Activated naive CD8-positive, alpha-beta T cell treated with anti-CD3 and anti-CD28 coated beads, Interleukin-2, amount 10 ng/mL, durations not matched to agents 7 days and 5 days (primary cell): ENCODE measurements at places on chromosomes 12 and 14. TPM values are rescaled to one million over a fixed set of nuclear protein-coding genes. Genes with fewer than 3 reads are reported as not detected.
A peak's percentile ranks its signal among the peaks of the same experiment; 100 is the strongest.

DNA sequence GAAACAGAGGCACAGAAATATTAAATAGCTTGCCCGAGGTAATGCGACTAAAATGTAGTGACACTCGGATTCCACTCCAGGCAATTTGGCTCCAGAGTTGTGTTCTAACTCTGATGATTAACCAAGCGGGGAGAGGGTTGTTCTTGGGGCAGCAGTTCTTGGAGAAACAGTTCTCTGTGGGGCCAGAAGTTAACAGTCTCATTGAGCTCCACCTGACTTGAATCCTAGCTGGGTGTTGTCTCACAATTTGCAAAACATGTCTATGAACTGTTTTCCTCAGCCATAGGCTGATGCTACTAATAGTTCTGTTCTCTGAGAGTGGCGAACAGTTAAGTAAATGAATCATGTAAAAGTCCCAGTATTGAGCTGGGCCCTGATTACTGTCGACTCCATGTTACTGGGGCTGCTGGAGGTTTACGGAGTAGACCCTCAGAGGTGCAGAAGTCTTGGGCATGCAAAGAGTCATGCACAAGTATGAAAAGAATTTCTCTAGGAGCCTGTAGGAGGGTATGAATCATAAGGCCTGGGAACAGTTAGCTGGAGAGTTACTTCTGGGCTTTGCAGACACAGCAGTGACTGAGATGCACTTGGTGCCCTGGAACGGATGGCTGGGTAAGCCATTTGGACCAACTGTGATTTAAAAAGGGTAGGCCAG lies 15.4 kb upstream of the NIN start:
- no peak for DNase-seq

GRCh38 chr14:64195199-64195598 lies 99.0 kb downstream of the ESR2 start:
- no peak for DNase-seq

- DNase-seq, result no peak
These were observed 9.5 kb downstream of the CEP290 start for GRCh38 chr12:88132392-88132791.

DNA sequence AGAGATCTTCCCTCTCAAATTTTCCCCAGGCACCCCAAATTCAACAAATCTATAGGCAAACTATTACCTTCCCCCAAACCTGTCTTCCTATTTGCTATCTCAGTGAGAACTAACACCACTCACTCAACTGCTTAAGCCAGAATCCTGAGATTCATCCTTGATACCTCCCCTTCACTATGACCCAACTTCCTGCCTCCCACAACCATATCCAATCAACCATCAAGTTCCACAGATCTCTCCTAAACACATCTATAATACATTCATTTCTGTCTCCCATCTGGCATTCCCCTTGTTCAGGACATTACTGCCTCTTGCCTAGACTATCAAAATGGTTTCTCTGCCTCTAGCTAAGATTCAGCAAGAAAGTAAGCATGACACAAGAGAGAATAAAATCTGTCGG lies 21.3 kb downstream of the YAF2 start:
- DNase-seq, result no peak

DNA sequence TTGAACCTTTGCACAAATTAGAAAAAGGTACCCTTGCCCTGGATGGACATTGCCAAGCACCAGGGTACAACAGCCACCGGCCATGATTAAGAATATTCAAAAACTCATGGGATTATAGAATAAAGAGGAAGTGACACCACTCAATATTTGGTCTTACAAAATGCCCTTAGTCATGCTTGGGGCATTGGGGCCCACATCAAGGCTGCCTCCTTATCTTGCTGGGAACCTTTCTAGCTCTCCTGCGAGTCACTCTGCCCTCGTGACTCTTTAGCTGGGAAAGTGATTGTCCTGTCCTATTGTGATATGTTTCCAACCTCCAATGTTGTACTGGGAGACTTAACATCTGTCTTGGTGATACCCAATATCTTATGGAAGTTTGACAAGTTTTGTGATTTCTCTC lies 57.8 kb downstream of the GTF2A1 start:
- no peak for DNase-seq

DNA sequence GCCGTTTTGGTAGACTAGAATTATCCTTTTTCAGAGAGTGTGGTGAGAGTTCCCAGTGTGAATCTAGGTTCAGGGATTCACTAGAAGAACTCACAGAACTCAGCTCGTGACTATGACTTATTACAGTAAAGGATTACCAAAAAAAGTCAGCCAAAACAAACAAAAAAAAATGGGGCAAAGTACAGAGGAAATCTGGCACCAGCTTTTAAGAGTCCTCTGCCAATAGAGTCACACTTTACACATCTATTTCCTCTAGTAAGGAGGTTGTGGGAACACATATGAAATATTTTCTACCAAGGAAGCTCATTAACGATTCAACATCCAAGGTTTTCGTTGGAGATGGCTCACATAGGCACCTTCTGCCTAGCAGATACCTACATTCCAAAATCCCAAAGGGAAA lies 28.2 kb downstream of the TSPAN19 start:
- DNase-seq, result no peak

GRCh38 chr14:29648045-29648444 lies 279.6 kb downstream of the PRKD1 start:
- no peak for DNase-seq

GRCh38 chr14:86288336-86288735 lies 758.4 kb downstream of the FLRT2 start:
- DNase-seq, result no peak

GRCh38 chr14:56328021-56328420 lies 209.8 kb downstream of the PELI2 start:
- DNase-seq, result no peak

GRCh38 chr14:72722201-72722785 lies 171.6 kb downstream of the DPF3 start:
- no peak for DNase-seq

- DNase-seq, result no peak
These were observed 3.4 kb downstream of the SSPN start for GRCh38 chr12:26198742-26199141.

DNA sequence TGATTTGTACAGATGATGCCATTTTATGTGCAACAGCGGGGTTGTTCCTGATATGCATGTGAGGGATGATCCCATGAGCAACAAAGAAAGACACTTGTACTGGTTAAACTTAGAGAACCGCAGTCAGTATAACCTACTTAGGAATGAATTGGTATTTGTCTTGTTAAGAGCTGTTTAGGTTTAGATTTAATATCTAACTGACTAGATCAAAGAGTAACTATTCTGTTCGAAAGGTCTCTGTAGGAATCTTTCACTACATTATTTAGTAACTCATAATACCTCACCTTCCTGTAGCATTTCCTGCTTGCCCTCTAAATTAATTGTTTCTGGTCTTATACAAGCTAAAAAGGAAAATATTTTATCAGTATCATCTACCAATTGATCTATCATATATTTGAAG lies 350.4 kb downstream of the TRHDE start:
- no peak for DNase-seq

DNA sequence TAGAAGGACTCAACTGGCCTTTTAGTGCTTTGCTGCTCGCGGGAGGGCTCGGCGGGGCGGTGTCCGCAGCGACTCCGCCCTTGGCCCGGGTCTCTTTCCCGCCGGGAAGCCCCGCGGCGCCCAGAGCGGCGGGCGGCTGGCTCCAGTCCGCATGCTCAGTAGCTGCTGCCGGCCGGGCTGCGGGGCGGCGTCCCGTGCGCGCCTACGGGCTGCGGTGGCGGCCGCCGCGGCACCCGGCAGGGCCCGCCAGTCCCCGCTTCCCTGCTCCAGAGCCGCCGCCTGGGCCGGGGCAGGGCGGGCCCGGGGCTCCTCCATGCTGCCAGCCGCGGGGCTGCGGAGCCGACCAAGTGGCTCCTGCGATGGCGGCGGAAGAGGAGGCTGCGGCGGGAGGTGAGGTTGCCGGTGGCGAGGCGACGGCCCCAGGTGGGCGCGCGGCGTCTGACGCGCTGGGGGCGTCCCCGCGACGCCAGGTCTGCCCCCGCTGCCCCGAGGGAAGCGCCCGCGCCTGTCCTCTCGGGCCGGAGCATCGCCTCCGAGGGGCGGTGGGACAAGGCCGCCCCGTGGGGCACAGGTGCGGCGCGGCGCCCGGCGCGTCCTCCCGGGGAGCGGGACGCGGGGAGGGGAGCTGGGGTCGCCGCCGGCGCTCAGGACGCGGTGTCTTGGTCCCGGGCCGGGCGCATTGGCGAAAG lies at the start of gene BMAL2:
Gene BMAL2 (plus strand): TSS at position 123 of the 689 bp plus-strand sequence. CDS start 237 bp downstream, at position 360.
- peak; percentile 76 for DNase-seq

DNA sequence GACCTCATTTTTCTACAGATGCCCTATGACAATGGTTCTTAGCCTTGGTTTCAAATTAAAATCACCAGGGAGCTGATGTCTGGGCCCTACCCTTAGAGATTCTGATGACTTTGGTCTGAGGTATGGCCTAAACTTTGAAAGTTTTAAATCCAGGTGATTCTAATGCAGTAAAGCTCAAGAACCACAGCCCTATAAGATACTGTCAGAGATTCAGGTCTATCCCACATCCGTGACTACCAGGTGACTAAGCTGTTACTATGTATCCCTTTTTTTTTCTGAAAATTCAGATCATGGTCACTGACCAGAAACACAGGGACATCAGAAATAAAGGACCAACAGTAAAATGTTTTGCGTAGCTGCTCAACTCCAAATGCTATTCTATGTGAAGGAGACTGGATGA lies 148.8 kb upstream of the BMP4 start:
- DNase-seq, result no peak

DNA sequence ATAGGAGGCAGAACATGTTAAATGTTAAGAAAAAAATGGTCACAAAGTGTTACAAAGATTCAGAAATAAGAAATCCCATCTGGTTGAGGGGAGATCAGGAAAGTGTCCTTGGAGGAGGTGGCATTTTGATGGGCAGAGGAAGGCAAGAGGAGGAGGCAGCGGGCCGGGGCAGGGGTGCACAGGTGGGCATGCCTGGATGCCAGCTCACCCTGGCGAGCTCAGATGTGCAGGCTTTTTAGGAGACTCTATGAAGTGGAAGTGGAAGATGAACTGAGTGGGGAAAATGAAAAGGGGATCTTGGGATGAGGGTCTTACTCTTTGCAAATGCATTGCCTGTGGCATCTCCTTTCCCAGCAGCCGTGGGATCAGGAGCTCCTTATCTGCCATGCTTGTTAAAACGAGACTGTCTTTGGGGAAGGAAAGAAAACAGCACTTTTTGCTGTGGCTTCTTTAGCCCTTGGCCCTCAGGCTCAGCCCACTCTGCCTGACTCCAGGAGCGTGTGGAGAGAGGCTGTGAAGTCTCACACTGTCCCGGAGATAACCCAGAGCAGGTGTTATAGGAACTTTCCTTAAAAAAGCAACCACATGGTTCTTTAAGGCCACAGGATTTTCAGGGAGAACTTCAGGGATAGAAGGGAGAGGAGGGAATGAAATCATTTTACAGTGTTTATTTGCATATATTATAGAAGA lies 62.6 kb downstream of the ELK3 start:
- DNase-seq, result no peak

- DNase-seq, result no peak
These were observed 1261.2 kb downstream of the TMEM121 start for GRCh38 chr14:106787626-106788025.

GRCh38 chr12:78171061-78171460 lies 340.4 kb downstream of the NAV3 start:
- DNase-seq, result no peak

DNA sequence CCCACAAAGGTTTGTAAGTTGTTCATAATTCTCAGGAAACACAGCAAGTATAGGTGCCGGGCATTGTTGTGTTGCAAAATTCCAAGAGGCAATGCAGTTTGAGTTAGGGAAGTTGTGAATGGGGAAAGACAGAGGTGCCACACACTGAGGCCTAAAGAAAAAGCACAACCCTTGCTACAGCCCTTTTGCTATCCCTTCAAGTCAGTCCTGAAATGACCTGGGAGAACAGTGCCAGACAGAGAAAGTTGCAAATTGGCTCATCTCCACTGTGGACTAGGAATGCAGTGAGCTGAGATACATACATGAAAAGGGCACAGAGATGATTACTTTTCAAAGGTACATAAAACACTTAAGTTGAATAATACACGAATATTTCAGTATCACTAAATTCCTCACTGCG lies 213.3 kb upstream of the TMTC1 start:
- no peak for DNase-seq

GRCh38 chr12:126067626-126068329 lies 1002.5 kb downstream of the AACS start:
- DNase-seq, result no peak

DNA sequence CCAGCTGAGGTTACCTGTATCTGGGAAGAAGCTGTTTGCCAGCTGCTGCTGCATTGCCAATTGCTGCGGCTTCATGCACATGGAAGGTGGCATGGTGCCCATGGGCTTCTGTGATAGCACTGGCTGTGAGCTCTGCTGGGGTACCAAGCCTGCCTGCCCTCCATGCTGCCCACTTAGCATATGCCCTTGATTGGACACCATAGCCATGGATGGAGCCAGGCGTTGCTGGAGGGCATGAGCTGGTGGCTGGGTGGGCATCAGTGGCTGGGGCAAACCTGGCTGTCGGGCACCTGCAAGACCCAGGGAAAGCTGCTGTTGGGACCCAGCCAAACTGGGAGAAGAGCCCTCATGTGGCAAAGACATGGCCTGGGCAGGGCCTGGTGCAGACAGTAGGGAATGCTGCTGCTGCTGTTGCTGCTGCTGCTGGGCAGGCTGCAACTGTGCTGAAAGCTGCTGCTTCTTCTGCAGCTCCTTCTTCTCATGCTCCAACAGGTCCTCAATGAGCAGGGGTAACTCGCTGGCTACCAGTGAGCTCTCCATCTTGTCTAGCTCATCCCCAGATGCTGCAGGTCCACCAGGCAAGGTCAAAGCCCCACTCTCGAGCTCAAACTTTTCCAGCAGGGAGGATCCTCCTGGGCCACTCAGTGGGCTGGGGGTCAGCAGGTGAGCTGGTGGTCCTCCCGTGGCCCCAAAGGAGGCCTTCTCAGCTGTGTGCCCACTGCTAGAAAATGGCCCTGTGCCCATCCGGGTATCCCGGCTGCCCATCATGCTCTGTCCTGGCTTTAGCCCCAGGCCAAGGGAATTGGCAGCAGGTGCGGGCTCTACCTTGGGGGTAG lies 18.8 kb upstream of the PRKAG1 start:
- DNase-seq, result no peak

DNA sequence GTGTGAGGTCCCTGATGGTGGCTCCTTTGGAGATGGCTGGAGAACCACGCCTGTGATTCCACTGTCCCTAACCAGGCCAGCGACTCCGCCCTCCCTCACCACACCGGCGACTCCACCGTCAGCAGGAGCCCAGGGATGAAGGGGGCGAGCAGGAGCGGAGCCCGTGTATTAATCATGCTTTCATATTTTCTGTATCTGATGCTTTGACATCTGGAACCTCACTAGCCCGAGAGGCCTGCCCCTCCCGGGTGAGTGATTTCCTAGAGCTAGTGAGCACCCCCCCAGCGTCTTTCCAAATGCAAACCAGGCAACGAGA lies 69.9 kb downstream of the NOC4L start:
- DNase-seq, result no peak

MFAP5 gene
- total RNA-seq, result not detected

ITGA5 gene
- total RNA-seq, result 84.5 TPM

FRMD6 gene
- 3.5 TPM for total RNA-seq

MMP14 gene
- 3.1 TPM for total RNA-seq

SCNN1A gene
- total RNA-seq, result 0.43 TPM

NOVA1 gene
- total RNA-seq, result 0.40 TPM

AJUBA gene
- 0.97 TPM for total RNA-seq

SCN8A gene
- 0.96 TPM for total RNA-seq

ACSS3 gene
- not detected for total RNA-seq
